ENCODE measurements at places on chromosomes 5 and 9. TPM values are rescaled to one million over a fixed set of nuclear protein-coding genes. Genes with fewer than 3 reads are reported as not detected.

DNA sequence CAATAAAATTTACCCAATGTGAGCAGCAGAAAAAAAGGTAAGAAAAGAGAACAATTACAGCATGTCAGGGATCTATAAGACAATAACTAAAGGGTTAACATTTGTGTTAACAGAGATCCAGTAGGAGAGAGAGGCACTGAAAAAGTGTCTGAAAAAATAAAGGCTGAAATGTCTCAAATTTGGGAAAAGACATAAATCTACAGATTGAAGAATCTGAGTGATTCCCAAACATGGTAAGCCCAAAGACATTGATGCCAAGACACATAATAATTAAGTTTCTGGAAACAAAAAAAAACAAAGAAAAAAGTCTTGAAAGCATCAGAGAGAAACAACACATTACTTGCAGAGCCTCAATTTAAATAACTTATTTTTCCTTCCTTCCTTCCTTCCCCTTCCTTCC lies 31.1 kb upstream of the ZNF782 start:
- no peak for DNase-seq
- no peak overlapping the region for H3K4me3 ChIP-seq
- no peak overlapping the region for H3K27ac ChIP-seq
- no peaks in the 10 kb centered on the region for H3K27me3 ChIP-seq
- H3K36me3 ChIP-seq = peaks cover 30% of the 10 kb centered on the region

DNA sequence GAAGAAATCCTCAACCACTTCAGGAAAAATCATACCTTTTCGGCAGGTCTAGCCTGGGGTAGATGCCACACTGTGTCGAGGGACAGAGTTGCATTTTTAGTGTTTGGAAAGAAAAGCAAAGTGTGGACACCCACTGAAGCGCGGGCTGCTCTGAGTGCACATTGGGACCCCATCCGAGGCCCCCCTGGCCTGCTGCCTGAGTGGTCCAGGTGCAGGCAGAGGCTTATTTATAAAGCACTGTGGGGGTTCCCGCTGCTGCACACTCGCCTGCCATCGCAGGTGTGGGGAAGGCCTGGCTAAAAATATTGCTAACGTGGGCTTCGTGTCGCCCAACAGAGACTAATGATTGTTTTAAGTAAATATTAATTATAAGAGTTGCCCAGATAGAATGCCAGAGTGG lies 119.4 kb downstream of the CRB2 start:
- no peak overlapping the region for H3K27ac ChIP-seq
- no peak for DNase-seq
- H3K4me1 ChIP-seq = no peaks in the 10 kb centered on the region
- no peak overlapping the region for H3K4me3 ChIP-seq
- H3K36me3 ChIP-seq = no peaks in the 10 kb centered on the region

GRCh38 chr5:35213608-35214007 lies 16.7 kb downstream of the PRLR start:
- H3K4me1 ChIP-seq = peaks cover 14% of the 10 kb centered on the region
- H3K36me3 ChIP-seq = no peaks in the 10 kb centered on the region
- no peak for DNase-seq

TSSK1B gene
- total RNA-seq = not detected
